ENCODE measurements at places on chromosomes 1 and 21.
A peak's percentile ranks its signal among the peaks of the same experiment; 100 is the strongest.

- DNase-seq: peak; percentile 18
These were observed 26.7 kb downstream of the NDC1 start for GRCh38 chr1:53811414-53811851.

GRCh38 chr1:201282931-201283829 is at the start of gene PKP1:
Gene PKP1 (plus strand): TSS chr1:201283506. CDS start chr1:201283703, 197 bp downstream.
- peak; percentile 13 for DNase-seq

DNA sequence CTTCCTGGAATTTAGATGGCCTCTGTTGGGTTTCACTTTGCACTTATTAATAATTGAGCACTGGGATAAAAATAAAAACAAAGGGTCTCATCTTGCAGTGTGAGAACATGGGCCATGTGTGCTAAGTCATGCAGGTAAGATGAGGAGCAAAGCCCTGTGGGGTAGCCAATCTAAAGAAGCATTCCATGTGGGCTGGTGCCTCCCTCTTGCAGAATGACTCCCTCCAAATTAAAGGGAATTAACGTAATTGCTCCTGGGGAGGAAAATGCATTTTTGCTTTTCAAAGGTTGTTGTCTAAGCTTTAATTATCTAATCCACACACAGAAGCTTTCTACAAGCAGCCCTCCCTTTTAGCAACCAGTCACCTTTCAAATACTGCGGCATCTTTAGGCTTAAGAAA is 69.8 kb downstream of the CDC14A start:
- no peak for DNase-seq

DNA sequence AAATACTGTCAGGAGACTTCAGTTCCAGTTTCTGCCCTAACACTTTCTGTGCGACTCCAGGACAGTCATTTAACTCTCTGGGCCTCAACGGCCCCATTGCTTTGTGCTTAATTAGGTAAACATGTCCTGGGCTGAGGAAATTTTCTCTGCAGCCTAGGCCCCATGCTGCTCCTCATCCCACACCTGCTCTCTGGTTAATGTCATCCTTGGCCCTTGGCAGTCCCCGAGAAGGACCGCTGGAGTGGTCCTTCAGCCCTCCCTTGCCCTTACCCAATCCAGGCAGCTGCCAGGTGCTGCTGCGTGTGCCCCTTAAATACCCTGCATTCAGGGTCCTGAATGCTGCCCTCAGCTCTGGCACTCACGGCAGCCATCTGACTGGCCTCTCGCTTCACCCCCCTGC is 18.7 kb downstream of the UBL4B start:
- no peak for DNase-seq

GRCh38 chr1:17112076-17112475 is 7.2 kb downstream of the PADI2 start:
- no peak for DNase-seq

- no peak for DNase-seq
These were observed 16.0 kb upstream of the POU3F1 start for GRCh38 chr1:38062361-38063288.

DNA sequence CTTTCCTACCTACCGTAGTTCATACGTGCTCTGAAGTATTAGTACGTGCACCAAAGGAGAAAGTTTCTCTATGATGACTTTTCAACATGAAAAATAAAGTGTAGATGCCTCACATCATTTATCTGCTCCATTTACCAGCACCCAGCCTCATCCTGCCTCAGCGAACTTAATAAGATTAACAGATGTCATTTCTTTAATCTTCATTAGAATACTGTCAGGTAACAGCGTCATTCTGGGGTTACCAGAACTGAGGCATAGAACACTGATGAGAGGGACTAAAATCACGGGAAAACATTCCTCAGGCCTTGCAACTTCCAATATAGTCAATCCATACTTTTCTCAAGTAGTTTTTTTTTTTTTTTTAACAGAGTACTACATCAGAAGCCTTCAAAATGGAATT is 43.2 kb upstream of the DISC1 start:
- no peak for DNase-seq

GRCh38 chr1:228811712-228812305 is 76.5 kb downstream of the RHOU start:
- no peak for DNase-seq

- DNase-seq: no peak
These were observed 147.9 kb downstream of the LRRC40 start for GRCh38 chr1:70057500-70057899.

DNA sequence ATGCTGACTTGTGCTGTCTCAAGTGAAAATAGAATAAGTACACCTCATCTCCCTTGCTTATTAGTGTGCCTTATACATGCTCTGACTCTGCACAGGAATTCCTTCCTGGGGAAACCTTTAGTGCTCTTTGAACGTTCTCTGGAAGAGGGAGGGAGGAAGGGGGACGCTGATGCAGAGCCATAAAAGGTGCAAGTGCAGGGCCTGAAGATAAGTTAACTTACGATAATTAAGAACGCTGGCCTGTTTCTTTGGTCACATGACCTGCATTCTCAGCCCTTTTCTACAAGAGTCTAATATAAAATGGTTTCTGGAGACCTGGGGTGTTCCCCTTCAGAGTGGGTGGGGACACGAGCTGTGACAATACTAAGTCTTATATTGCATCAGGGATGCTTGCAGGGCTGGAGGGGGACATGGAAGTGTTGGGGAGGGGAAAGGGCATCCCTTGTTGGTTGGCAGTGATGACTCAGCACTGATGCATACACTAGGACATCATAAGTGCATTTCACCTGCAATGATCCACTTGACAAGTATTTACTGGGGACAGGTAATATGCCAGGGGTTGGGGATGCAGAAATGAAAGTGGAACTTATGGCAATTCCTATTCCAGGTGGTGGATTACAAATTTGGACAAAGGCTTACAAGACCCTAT is 26.3 kb upstream of the KIAA0040 start:
- no peak for DNase-seq

DNA sequence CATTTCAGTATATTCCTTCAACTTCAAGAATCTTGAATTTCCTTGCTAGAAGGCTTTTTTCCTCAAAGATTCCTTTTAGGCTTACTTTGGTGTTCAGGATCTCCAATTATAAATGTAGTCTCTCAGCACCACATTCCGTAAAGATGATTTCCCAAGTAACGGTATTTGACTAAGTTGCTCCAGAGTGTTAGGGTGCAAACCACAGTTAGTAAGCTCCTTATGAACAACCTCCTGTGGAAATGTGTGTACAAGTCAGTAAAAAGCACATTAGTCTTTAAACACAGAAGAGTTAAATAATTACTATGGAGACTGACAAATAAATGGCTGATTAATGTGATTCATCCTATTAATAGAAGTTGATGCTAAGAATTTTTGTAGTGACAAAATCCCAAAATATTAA is 10.3 kb downstream of the DONSON start:
- DNase-seq: no peak

GRCh38 chr1:21255284-21255942 is 34.9 kb downstream of the ECE1 start:
- DNase-seq: peak; percentile 73

DNA sequence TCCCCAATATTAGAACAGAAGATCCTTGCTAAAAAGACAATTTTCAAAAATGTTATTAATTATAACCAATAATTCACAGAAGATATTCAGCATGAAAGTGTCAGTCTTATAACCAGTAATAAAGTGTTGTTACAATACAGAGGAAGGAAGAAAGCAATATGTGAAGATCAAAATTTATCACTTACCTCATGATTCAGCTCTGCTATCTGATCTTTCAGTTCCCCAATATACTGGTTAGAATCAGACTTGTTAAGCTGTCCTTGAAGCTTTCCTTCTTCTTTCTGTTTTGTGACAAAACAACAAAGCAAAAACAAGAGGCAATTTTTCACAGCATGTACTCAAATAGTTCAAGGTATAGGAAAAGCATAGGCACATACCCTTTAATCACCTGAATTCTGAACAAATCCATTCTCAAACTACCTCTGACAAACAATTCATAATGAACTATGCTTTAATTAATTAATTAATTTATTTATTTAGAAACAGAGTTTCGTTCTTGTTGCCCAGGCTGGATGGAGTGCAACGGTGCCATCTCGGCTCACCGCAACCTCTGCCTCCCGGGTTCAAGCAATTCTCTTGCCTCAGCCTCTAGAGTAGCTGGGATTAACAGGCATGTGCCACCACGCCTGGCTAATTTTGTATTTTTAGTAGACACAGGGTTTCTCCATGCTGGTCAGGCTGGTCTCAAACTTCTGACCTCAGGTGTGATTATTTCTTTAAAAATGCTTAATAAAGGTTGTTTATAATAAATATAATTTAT is 76.9 kb upstream of the GFI1 start:
- no peak for DNase-seq

- no peak for DNase-seq
These were observed 20.2 kb downstream of the COQ8A start for GRCh38 chr1:226960256-226960655.

DNA sequence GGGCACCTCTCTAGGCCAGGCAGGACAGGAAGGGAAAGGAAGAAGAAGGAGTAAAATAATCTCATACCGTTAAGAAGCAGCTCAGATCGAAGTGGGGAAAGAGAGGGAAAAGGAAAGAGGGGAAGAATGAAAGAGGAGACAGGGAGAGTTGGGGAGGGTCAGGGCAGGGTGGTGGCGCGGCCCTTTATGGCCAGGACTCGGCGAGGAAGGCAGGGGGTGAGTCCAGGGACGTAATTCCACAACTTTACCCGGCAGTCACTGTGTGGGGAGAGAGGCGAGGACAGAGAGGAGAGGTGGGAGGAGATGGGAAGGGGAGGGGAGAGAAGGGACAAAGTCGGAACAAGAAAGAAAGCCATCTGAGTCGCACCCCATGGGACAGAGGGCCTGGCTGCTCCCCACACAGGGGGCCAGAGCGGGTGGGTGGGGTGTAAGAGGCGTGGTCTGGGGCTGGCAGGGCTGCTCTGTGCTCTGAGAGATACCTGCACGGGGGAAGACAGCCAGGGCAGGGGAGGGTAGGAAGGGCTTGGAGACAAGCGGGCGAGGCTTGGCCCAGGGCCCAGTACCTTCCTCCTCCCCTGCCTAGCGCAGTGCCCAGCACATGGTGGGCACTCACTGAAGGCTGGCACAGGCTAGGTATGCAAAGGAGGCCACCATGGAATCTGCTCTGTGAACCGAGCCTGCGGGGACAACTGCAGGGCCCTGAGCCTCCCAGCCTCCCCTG is 49.4 kb downstream of the KIF21B start:
- DNase-seq: no peak

DNA sequence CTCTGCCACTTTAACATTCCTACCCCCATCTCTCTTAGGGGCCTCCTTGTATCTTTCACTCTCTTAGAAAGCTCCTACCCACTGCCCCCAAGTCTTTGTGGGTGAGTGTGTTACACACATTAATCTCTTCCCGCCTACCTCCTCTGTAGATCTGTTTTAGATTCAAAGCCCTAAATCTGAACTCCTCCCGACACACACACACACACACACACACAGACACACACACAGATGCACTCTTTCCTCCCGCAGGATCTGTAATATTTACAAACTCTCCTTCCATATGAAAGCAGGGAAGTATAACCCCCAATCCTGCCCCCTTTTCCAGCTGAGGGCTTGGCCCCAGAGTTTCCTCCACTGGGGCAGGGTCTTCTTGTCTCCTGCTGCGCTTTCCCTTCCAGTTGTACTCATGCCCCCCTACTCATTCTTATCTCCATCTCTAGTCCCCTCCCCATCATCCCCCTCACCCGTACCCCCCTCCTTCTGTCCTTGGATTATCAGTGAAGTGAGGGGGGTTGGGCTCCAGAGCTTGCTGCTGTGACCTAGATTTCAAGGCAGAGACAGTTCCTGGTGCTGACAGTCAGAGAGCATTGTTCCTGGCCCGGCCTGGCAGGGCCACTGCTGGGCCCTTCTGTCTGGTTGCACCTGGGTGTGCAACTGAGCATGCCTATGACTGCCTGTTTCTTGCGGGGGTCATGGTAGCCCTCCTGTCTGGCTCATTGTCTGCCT is 4.3 kb downstream of the PEA15 start:
- DNase-seq: no peak

DNA sequence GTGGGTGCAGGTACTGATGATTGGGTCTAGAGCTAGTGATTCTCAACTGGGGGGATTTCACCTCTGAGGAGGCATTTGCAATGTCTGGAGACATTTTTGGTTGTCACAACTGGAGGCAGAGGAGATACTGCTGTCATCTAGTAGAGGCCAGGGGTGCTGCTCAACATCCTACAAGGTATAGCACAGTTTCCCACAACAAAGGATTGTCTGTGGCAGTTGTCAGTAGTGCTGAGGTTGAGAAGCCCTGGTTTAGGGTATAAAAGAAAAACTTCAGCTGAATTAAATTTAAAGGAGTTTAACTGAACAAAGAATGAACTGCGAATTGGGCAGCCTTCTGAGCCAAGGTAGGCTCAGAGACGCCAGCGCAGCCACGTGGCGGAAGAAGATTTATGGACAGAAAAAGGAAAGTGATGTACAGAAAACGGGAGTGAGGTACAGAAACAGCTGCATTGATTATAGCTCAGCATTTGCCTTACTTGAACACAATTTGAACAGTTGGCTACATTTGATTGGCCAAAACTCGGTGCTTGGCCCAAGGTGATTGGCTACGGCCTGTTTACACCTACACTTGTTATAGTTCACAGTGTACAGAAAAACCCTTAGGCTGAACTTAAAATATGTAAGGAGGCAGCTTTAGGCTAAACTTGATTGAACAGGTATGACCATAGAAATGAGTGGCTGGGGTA is 40.4 kb downstream of the MPZL1 start:
- no peak for DNase-seq

- no peak for DNase-seq
These were observed 21.3 kb upstream of the TLCD4 start for GRCh38 chr1:95095833-95096217.

- DNase-seq: no peak
These were observed 97.4 kb downstream of the SYF2 start for GRCh38 chr1:25134801-25135461.

DNA sequence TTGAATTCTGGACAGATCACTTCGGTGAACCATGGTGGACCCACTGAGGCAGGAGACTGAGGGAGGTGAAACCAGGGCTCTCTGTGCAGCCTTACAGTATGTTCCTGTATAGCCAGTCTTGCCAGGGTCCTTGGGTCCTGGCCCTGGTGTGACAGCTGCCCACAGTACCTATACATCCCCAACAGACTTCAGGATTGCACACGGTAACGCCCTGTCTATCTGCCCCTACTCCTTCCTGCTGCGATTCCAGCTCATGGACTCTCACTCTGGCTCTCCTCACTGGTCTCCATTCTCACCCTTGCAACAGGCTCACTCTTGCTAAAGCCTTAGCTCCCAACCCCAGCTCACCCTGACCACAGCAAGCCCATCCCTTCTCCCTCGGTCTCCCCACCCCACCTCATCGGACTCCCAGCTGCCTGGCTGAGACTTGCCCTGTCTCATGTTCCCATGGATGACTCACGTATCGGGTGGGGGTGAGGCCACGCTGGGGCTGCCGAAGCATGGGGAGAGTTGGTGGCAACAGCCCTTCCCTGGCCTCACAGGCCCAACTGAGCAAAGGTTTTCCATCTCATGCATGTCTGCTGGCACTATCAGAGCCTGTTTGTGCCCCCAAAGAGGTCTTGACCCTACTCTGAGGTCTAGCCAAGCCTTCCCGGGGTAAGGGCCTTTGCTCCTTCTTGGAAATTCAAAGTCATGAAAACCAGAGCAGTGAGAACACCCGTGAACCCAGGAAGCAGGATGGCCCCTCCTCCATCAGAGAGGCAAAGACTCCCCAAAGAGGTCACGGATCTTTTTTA is 7.1 kb downstream of the PHLDA3 start:
- no peak for DNase-seq

GRCh38 chr1:17520041-17520440 is 19.5 kb upstream of the ARHGEF10L start:
- no peak for DNase-seq

- no peak for DNase-seq
These were observed 31.4 kb downstream of the FMO1 start for GRCh38 chr1:171279678-171280077.

GRCh38 chr1:245679821-245680780 is 525.3 kb downstream of the KIF26B start:
- no peak for DNase-seq

Data from T-helper 2 cell (primary cell).